ENCODE measurements at places on chromosomes 6 and 20.

- H3K4me3 ChIP-seq: peak overlapping the region; percentile 65
- H3K27ac ChIP-seq: no peak overlapping the region
- H3K4me1 ChIP-seq: peaks cover 39% of the 10 kb centered on the region
Measured at GRCh38 chr20:51958099-51959065, 156.1 kb upstream of the SALL4 start.

DNA sequence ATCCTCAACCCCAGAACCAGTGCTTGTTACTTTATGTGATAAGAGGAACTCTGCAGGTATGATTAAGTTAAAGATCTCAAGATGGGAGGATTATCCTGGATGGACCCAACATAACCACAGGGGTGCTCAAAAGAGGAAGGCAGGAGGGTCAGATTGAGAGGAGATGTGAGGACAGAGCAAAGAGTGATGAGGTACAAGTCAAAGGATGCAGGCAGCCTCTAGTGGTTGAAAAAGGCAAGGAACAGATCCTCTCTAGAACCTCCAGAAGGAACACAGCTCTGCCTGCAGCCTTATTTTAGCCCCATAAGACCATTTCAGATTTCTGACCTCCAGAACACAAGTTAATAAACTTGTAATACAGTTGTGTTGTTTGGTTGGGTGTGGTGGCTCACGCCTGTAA lies 41.2 kb downstream of the PDSS2 start:
- H3K4me1 ChIP-seq: peaks cover 24% of the 10 kb centered on the region
- H3K4me3 ChIP-seq: no peak overlapping the region
- peak; percentile 24 for DNase-seq
- H3K27me3 ChIP-seq: no peaks in the 10 kb centered on the region

DNA sequence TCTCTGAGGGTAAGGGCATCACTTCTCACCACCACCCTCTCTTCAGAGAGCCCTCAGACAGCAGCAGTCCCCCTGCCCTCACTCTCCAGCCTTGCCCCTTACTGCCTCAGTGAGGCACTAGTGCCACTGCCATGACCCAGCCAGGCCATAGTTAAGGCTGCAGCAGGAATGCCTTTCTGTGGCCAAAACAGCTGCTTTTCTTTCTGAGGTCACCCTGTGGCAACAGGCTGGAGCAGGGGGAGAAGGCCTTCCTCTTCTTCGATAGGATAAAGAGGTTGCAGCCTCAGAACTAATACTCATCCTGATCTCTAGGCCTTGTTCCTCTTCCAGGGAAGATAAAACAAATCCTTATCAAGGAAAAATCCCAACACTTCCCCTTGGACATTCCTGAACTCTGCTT lies 56.8 kb upstream of the ECI2 start:
- no peaks in the 10 kb centered on the region for H3K36me3 ChIP-seq
- no peak for DNase-seq
- no peak overlapping the region for H3K27ac ChIP-seq
- peaks cover 5% of the 10 kb centered on the region for H3K27me3 ChIP-seq
- no peak overlapping the region for H3K4me3 ChIP-seq
- peaks cover 12% of the 10 kb centered on the region for H3K4me1 ChIP-seq

DNA sequence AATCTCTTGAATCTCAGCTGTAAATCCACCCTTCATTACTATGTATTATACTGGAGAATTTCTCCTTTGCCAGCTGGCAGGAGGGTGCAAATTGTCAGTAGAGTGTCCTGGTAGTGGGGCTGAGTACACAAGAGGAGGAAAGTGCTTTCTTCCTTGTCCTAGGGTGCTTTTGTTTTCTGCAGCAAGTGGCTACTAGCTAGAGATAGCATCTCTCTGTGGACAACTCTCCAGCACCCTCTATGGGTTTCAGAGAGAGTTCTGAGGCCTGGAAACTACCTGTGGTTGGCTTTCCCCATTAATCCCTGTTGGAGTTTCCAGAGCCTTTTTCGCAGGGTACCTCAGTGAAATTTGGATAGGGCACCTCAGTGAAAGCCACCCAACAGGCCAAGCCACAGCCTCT lies 422.5 kb upstream of the RGS17 start:
- no peak overlapping the region for H3K4me3 ChIP-seq
- no peak overlapping the region for H3K27ac ChIP-seq
- no peaks in the 10 kb centered on the region for H3K36me3 ChIP-seq
- DNase-seq: no peak
- no peaks in the 10 kb centered on the region for H3K4me1 ChIP-seq

GRCh38 chr6:16657768-16658167 lies 103.5 kb downstream of the ATXN1 start:
- H3K36me3 ChIP-seq: peaks cover 27% of the 10 kb centered on the region
- no peak overlapping the region for H3K4me3 ChIP-seq
- DNase-seq: no peak
- no peak overlapping the region for H3K27ac ChIP-seq

- no peaks in the 10 kb centered on the region for H3K27me3 ChIP-seq
- no peaks in the 10 kb centered on the region for H3K36me3 ChIP-seq
- H3K4me1 ChIP-seq: peaks cover 32% of the 10 kb centered on the region
- H3K27ac ChIP-seq: no peak overlapping the region
Measured at GRCh38 chr6:42898891-42899361, 16.9 kb upstream of the PTCRA start.

DNA sequence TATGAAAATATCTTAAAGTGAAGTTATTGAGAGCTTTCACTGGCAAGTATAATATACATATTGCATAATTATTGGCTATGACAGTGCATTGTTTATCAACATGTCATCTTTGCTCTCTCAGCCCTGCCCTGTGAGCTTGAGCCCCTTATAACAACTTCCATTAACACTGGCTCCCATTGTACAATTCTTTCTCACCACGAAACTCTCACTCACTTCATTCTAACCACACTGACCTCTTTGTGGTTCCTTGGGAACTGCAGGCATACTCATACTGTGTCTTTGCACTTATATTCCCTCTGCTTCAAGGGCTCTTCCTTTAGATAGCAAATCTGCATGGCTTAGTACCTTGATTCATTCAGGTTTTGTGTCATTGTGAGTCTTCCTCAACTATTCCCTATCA lies 411.8 kb downstream of the CDKAL1 start:
- H3K4me1 ChIP-seq: no peaks in the 10 kb centered on the region
- peaks cover 3% of the 10 kb centered on the region for H3K27me3 ChIP-seq
- H3K36me3 ChIP-seq: peaks cover 15% of the 10 kb centered on the region
- DNase-seq: peak; percentile 4
- no peak overlapping the region for H3K27ac ChIP-seq

- H3K4me1 ChIP-seq: peaks cover 13% of the 10 kb centered on the region
- H3K27me3 ChIP-seq: peaks cover 5% of the 10 kb centered on the region
- no peaks in the 10 kb centered on the region for H3K36me3 ChIP-seq
- DNase-seq: no peak
- no peak overlapping the region for H3K4me3 ChIP-seq
Measured at GRCh38 chr20:34165018-34165619, 53.1 kb upstream of the EIF2S2 start.

GRCh38 chr20:39661833-39662232 lies 699.7 kb downstream of the DHX35 start:
- no peaks in the 10 kb centered on the region for H3K36me3 ChIP-seq
- DNase-seq: peak; percentile 0
- H3K4me3 ChIP-seq: no peak overlapping the region
- H3K27me3 ChIP-seq: no peaks in the 10 kb centered on the region
- no peak overlapping the region for H3K27ac ChIP-seq
- H3K4me1 ChIP-seq: no peaks in the 10 kb centered on the region

DNA sequence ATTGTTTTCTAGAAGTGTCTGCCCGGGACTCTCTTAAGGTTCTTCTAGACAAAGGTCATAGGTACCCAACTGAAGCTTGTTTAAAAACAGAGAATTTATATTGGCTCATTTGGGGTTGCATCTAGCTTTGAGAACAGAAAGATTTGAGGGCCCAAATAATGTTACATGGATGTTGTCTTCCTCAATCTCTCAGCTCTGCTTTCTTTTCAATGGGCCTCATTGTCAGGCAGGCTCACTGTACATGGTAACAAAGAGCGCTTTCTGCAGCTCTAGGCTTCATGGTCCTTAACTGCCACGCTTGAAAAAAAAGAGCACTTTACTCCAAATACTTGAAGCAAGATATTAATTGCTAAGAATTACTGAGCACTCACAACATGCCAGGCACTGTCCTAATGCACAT lies 22.2 kb downstream of the NHLRC1 start:
- peaks cover 4% of the 10 kb centered on the region for H3K27me3 ChIP-seq
- no peak overlapping the region for H3K27ac ChIP-seq
- no peaks in the 10 kb centered on the region for H3K36me3 ChIP-seq
- no peak for DNase-seq

- no peak overlapping the region for H3K27ac ChIP-seq
- H3K36me3 ChIP-seq: no peaks in the 10 kb centered on the region
- H3K4me3 ChIP-seq: no peak overlapping the region
- H3K4me1 ChIP-seq: peaks cover 8% of the 10 kb centered on the region
- no peak for DNase-seq
- peaks cover 6% of the 10 kb centered on the region for H3K27me3 ChIP-seq
Measured at GRCh38 chr6:110270165-110270564, 88.0 kb downstream of the METTL24 start.

DNA sequence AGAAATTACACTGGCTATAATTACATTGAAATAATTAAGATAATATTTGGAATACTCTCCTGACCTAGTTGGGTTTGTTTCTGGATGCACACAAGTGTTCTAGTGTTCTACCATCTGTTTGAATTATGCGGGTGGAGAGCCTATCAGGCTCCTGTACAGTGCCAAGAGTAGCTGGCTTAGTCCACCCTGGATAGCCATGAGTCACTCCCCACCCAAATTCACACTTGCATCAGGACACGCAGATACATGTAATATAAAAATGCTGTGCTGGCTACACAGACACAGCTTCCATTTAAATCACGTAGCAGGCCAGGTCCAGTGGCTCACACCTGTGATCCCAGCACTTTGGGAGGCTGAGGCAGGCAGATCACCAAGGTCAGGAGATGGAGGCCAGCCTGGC lies 686.2 kb upstream of the SLC35B3 start:
- H3K27me3 ChIP-seq: no peaks in the 10 kb centered on the region
- peak; percentile 20 for DNase-seq
- H3K36me3 ChIP-seq: no peaks in the 10 kb centered on the region
- peaks cover 31% of the 10 kb centered on the region for H3K4me1 ChIP-seq

- H3K4me3 ChIP-seq: peak overlapping the region; percentile 5
- H3K27me3 ChIP-seq: peaks cover 8% of the 10 kb centered on the region
- H3K36me3 ChIP-seq: peaks cover 5% of the 10 kb centered on the region
- H3K4me1 ChIP-seq: peaks cover 21% of the 10 kb centered on the region
- peak; percentile 41 for DNase-seq
Measured at GRCh38 chr20:48283470-48284110, 498.3 kb upstream of the SULF2 start.

DNA sequence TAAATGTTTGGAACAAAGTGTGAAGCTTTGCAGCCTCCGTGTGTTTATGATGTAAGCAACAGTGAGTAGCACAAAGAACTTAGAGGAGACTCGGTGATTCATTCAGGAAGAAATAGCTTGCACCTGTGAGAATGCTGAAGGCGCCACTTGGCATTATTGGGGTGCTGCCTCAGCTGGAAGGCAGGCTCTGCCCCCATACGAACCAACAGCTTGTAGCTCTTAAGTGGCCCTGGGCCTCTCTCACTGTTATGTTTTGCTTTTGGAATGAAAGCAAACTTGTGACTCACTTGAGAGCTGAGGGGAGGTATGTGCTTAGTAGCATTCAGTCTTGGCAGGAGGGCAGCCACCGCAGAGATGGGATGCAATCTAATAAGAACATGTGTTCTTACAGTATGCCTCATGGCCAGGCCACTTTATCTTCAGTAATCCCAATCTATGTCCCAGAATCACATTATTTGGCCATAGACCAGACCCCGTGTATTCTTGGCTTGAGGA lies 310.7 kb downstream of the EYA4 start:
- H3K27ac ChIP-seq: peak overlapping the region; percentile 67
- H3K36me3 ChIP-seq: no peaks in the 10 kb centered on the region
- peaks cover 8% of the 10 kb centered on the region for H3K27me3 ChIP-seq
- peak overlapping the region; percentile 43 for H3K4me3 ChIP-seq
- peaks cover 36% of the 10 kb centered on the region for H3K4me1 ChIP-seq

DNA sequence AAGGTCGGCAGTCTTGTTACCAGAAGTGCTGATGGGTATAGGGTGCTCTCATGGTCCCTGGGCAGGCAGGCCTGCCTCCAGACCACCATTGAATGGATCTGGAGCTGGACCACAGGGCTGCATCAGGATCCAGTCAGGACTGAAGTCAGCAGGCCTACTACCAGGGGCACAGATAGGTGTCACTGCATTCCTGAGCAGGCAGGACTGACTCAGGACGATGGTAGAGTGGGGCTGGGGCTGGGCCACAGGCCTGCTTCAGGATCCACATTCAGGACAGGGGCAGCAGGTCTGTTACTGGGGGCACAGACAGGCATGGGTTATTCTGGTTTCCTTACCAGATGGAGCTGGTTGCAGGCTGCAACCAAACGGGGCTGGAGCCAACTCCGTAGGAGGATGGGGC lies 51.4 kb upstream of the MAP3K4 start:
- DNase-seq: no peak
- peaks cover 9% of the 10 kb centered on the region for H3K27me3 ChIP-seq
- no peak overlapping the region for H3K4me3 ChIP-seq
- H3K27ac ChIP-seq: no peak overlapping the region

DNA sequence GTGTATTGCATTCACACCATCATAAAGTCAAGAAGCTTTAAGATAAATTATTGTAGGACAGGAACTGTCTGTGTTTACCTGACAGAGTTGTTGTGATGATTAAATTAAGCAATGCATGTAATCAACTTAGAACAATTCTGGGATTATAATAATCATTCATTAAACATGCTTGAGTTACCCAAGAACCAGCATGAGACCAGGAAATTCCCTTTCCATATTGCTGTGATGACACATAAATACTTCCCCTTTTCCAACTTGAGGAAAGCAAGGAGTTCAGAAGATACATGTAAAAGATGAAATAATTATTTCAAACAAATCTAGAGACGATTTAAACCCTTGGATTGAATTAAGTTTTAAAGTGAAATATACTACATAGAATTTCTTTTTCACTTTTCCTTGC lies 404.4 kb downstream of the GJA1 start:
- DNase-seq: no peak
- no peaks in the 10 kb centered on the region for H3K36me3 ChIP-seq
- H3K4me3 ChIP-seq: no peak overlapping the region
- H3K27ac ChIP-seq: no peak overlapping the region
- no peaks in the 10 kb centered on the region for H3K27me3 ChIP-seq

- DNase-seq: peak; percentile 93
- peak overlapping the region; percentile 80 for H3K4me3 ChIP-seq
- peak overlapping the region; percentile 96 for H3K27ac ChIP-seq
- peaks cover 2% of the 10 kb centered on the region for H3K27me3 ChIP-seq
Measured at GRCh38 chr6:16985513-16986284, 116.2 kb upstream of the STMND1 start.

DNA sequence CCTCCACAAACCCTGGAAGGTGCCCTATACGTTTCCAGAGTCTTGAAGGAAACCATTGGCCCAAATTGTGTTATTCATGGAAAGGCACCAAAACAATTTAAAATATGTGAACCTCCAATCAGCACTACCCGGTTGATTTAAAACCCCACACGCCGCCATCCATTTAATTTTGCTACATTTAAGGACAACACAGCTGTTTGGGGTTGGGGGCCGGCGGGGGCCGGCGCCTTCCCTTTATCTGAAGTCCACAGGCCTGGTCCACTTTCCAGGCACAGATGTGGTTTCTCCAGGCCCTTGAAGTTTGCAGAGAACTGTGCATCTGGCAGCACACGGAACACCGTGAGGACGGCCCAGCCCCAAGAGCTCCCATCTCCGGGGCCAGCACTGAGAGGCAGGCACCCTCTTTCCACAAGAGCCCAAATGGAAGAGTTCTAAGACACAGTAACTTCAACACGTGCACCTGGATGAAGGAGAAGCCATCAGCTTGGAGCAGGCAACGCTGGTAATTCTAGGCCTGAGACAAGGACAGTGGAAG lies 16.8 kb upstream of the FRMD1 start:
- no peak overlapping the region for H3K4me3 ChIP-seq
- peaks cover 12% of the 10 kb centered on the region for H3K27me3 ChIP-seq
- H3K4me1 ChIP-seq: no peaks in the 10 kb centered on the region
- no peak overlapping the region for H3K27ac ChIP-seq
- no peaks in the 10 kb centered on the region for H3K36me3 ChIP-seq

Measured in HFFc6 (cell line).